ENCODE measurements at places on chromosomes 3 and 15.

DNA sequence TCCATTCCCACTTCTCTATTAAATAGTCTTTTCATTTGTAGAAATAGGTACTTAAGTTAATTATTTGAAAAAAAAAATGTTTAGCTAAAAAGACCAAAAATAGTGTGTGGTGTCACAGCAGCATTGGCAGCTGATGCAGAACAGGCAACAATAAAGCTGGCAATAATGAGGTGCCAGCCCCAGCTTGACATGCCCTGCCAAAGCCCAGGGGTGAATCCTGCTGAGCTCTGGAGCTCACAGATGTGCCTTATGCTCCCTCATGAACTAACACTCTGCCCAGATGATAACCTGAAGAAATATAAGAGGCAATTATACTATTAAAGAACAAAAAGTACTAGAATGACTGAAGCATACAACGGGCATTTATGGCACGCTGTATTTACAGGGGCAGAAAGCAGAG lies 63.8 kb downstream of the IGSF11 start:
- no peak for DNase-seq

- no peak for DNase-seq
Observed at GRCh38 chr3:11283139-11283475, 10.9 kb downstream of the ATG7 start.

- DNase-seq: no peak
Observed at GRCh38 chr3:73774645-73775044, 149.9 kb upstream of the PDZRN3 start.

GRCh38 chr3:4834403-4834866 lies 144.8 kb upstream of the BHLHE40 start:
- peak; percentile 46 for DNase-seq

GRCh38 chr15:67607329-67607728 lies 64.8 kb downstream of the MAP2K5 start:
- DNase-seq: no peak

DNA sequence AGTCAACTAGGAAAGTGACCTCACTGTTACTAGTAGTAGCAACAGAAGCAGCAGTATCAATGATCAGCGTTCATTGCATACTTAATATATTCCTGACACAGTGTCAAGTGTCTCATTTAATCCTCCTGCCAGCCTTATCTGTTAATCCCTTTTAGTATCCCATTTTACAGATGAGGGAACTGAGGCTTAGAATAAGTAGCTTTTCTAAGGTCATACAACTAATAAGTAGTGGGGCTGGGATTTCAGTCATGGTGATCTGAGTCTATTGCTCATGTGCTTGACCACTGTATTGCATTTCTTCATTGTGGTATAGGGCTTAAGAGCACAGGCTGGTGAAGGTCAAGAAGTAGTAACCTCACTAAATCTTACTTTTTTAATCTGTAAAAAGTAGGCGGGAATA lies 233.6 kb downstream of the PTPRG start:
- no peak for DNase-seq

DNA sequence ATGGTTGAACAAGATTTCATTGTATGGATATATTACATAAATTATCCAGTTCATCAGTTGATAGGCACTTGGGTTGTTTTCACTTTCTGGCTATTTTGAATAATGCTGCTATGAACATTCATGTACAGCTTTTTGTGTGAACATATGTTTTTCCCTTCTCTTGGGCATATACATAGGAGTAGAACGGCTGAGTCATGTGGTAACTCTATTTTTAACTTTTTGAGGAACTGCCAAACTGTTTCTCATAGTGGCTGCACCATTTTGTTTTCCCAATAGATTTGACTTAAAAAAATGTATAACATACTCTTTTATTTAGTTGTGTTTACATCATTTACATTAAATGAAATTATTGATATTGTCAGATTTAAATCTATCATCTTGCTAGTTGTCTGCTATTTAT lies 28.8 kb upstream of the RFX7 start:
- DNase-seq: no peak

DNA sequence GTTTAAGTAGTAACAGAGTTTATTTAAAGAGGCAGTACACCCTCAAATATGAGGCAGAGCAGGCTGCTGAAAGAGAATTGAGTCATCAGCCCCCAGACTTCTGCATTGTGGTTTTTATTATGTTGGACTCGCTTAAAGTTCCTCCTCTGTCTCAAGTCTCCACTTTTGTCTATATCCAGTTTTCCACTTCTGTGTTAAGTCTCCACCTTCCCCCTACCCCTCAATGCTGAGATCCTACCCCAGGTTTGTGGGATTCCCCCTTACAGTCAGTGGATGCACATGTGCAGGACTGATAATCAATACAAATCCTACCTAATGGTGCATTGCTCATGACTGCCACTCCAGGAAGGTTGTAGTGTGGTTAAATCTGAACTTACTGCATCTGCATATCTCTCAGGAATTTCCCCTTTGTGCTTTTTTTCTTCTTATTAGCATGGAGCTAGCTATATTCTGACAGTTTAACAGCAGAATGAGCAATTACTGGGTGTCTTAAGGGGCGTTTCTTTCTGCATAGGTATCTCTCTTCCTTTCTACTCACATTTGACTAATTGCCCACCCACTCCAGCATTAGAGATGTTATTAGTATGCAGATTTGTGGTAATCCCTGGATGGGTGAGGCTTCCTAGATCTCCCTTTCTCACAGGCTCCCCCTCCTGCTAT lies 11.9 kb upstream of the CD200R1L start:
- DNase-seq: no peak

GRCh38 chr3:4063916-4064574 lies 239.1 kb upstream of the SETMAR start:
- no peak for DNase-seq

DNA sequence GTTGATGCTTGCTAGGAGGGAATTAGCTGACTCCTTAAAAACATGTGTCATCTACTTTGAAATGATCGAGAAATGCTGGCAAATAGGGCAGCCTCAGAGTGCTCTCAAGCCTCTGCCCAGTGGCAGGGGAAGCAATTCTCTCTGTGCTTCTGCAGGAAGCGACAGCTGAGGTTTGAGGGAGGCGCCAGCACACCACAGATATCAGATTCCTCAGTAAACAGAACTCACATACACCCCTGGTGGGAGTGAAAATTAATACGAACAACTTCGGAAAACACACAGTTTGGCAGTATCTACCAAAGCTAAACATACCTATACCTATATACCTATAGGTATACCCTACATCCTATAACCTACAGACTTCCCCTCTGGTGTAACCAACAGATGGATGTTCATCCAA lies 61.3 kb downstream of the NSMCE3 start:
- DNase-seq: no peak

DNA sequence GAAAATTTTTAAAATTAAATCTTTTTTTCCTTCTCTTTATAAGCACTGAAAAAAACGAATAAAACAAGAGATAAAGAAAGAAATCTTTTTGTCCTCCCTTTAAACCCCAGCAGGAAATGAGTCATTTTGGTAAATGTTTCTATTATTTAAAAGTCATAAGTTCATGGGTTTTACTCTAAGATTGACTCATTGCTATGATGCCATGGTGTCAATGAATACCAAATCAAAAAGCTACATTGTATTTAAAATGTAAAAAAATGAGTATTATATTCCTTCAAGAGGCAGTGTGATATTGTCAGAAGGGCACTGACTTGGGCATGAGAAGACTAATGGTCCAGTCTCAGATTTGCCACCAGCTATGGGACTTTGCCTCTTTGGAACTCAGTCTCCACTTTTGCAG lies 303.4 kb upstream of the DNAJC19 start:
- DNase-seq: no peak

DNA sequence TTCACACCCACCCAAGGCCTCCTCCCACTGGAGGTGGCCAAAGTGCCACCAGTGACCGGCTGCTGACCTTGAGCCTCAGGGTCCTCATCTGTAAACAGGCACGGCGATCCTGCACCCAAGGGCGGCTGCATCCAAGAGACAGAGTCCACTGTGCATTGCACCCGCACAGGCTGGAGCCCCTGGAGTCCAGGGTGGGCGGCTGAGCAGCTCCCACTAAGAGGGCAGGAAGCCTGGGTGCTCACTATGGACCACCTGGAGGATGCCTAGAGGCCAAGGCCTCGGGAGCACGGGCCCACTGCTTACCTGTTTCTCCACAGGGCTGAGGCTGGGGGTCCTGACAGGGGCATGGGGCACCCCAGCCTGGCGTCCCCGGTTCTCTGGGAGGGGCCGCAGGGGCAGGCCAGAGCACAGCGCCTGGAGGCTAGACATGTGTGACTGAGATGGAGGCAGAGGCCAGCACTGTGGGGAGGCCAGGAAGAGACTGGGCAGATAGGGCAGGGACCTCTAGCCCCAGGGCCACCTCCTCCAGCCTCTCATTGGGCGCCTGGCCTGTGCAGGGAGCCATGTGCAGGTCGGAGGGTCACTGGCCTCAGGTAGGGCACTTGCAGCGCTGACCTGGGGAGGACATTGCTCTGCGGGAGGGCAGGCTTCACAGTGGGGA lies at the start of gene UROC1:
Gene UROC1, minus strand, starts transcription at position 483 of the 661 bp plus-strand sequence. Its CDS starts 54 bp downstream, at position 429.
- DNase-seq: no peak

- DNase-seq: no peak
Observed at GRCh38 chr3:102032491-102033383, 183.4 kb downstream of the NFKBIZ start.

DNA sequence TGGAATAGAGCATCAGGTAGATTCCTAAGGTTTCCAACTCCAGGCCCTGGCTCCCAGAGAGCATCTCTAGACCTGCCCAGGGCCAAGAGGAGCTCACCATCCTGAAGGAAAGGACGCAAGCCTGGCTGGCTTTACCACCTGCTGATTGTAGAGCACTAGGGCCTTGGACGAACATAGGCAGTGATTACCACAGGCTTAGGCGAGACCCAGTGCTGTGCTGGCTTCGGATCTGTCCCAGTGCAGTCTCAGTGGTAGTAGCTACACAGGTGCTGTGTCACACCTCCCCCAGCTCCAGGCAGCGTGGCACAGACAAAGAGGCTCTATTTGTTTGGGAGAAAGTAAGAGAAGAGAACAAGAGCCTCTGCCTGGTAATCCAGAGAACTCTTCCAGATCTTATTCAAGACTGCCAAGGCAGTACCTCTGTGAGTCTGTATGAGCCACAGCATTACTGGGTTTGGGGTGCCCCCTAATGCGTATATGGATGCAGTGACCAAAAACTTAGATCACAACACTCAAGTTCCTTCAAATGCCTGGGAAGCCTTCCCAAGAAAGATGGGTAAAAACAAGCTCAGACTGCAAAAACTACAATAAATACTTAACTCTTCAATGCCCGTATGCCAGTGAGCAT lies 25.4 kb downstream of the ISG20 start:
- DNase-seq: no peak

- DNase-seq: no peak
Observed at GRCh38 chr15:64891561-64891960, 20.1 kb upstream of the ANKDD1A start.

- DNase-seq: no peak
Observed at GRCh38 chr15:52106641-52107040, 5.9 kb downstream of the BCL2L10 start.

DNA sequence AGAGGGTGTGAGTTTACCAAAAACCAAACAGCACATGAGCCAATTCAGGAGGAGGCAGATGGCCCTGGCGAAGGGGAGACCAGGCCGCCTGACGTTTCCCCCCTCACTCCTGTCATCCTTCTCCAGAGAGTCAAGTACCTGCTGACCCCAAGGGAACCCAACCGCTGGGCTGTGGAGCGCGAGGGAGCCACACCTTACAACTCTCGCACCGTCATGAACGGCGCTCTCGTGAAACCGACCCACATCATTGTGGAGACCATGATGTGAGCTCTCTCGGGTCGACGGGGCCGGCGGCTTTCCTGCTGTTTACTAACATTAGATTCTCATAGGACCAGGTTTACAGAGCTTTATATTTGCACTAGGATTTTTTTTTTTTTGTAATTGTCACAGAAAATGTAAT lies 55.4 kb downstream of the GRIP2 start:
- DNase-seq: no peak

DNA sequence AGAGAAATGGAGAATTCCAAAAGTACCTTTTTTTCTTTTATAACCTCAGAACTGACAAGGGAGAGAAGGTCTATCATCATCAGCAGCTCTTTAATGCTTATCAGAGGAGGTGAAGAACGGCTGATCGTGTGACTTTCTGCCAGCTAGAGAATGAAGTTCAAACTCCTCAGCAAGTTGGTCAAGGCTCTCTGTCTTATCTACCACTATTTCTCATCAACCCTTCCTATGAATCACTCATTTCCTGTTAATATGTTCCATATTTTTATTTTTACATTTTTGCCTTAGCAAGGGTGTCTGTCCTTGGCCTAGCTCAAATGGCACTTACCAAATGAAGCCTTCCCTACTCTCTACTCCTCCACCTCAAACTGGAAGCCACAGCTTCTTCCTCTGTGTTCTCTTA lies 73.1 kb upstream of the TSPAN3 start:
- DNase-seq: no peak

- DNase-seq: no peak
Observed at GRCh38 chr15:52680041-52680391, 828 bp upstream of the ATOSA start.

DNA sequence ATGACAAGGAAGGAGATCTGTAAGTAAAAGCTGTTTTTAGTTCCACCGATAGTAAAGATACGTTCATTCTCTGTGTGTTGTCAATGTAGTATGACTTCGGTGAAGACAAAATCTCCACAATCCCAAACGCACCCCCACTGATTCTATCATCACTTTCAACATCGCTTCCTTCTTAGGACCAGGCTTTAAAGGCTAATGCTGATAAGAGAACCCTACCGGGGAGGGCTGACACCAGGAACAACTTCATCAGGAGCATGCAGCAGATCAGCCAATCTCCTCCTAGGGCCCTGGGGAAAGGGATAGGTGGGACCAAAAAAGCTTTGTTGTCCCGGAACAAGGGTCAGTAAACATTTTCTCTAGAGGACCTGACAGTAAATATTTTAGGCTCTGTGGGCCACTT lies 334.1 kb downstream of the VPS13C start:
- no peak for DNase-seq

- no peak for DNase-seq
Observed at GRCh38 chr15:28921336-28921735, 35.6 kb downstream of the APBA2 start.

GRCh38 chr15:55322467-55322866 lies 3.4 kb downstream of the PIGB start:
- no peak for DNase-seq

GRCh38 chr3:108552267-108553159 lies 36.7 kb downstream of the CIP2A start:
- DNase-seq: no peak

DNA sequence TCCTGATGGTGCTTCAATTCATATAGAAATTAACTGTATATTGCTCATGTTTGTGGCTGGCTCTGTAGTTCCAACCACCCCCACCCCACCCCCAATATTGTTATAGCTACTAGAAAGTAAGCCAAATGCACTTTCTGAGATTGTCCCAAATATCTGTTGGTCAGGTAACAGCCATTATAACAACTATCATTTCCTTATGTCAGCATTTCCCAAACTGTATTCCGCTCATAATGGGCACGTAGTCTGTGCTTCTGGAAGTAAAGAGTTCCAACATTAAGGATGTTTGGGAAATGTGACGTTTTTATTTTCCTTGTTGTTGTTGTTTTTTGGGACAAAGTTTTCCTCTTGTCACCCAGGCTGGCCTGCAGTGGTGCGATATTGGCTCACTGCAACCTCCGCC lies 12.2 kb upstream of the TBL1XR1 start:
- DNase-seq: no peak

- DNase-seq: no peak
Observed at GRCh38 chr3:129645286-129645685, 38.8 kb upstream of the PLXND1 start.

GRCh38 chr3:181880331-181880730 lies 168.6 kb downstream of the SOX2 start:
- no peak for DNase-seq

Data from stimulated activated CD8-positive, alpha-beta memory T cell treated with anti-CD3 and anti-CD28 coated beads, Interleukin-7, amount 100 ng/mL, for 1 hour (primary cell).